Activated T-cell treated with anti-CD3 and anti-CD28 coated beads for 1 hour (primary cell): ENCODE measurements at places on chromosomes 13 and 19.

GRCh38 chr13:113049521-113049941 lies 56.1 kb upstream of the F7 start:
- DNase-seq: no peak

DNA sequence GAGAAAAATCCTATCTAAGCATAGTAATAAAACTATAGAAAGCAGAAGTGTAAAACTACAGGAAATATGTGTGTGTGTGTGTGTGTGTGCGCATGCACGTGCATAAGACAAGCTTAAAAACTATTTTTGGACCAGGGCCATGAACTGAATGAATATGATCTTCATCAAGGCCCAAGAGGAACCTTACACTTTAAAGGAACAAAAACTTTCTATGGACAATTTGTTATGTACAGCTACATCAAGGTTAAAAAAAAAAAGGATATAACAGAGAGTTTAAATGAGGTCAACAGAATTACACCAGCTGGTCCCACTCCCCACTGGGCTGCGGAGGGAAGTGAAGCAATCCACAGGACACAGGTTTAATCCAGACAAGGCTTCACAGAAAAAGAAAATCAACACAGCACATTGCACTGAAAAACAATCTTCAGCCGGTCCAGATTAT lies 151.1 kb downstream of the LHFPL6 start:
- DNase-seq: no peak

DNA sequence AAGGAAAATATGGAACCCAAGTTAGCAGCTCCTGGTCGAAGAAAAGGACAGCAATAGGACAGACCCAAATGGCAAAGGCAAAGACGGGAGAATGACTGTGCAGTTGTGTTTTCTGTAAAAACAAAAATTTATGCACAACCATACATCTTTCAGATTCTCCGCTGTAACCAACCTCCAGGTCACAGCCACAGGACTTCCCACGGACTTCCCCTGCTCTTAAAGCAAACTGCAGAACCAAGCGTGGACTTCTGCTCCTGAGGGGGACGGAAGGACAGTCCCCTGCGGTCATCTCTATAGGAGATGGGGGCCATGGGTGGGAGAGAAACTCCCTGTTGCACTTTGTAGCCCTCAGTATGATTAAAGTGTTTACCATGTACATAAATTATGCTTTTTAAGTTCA lies 2.5 kb downstream of the GRTP1 start:
- DNase-seq: no peak

GRCh38 chr19:4277191-4277696 lies 1.8 kb upstream of the SHD start:
- DNase-seq: no peak

- DNase-seq: no peak
Measured at GRCh38 chr19:35006342-35006998, 6.3 kb downstream of the GRAMD1A start.

DNA sequence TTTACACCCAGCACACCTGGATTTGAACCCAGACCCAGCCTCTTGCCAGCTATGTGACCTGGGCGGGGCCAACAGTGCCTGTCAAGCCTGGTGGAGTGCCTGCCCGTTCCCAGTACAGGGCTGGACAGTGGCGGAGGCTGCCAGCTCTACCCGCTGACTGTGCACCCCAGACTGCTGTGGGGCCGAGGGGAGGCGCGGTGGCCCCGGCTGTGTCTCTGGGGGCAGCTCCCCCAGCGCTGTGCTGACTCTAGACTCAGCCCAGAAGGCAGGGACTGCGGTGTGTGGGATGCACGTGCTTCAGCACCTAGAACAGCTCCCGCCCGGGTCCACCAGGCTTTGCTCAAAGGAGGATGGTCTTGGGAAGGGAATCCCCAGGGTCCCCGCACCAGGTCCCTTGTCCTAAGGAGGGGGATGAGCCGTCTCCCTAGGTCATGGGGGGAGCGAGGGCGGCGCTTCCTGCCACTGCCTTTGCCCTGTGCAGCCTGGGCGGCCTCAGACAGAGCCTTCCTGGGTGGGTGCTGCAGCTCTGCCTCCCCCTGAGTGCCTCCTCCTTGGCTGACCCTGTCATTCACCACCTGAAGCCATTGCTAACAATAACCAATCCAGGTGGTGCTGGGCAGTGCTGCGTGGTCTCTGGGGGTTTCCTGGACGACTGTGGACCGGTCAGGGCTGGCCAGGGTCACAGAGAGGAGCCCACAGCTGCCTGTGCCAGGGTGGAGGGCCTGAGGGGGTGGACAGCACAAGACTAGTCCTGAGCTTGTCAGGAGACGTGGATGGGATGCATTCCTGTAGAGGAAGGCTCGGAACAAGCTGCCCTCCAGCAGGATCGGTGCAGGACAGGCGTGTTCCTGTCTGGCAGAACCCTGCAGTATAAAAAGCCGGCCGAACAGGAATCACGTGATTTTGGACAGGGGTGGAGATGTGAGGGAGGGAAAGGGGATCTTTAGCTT lies 18.6 kb downstream of the TMEM255B start:
- no peak for DNase-seq
